ENCODE measurements at places on chromosomes 4 and X.

DNA sequence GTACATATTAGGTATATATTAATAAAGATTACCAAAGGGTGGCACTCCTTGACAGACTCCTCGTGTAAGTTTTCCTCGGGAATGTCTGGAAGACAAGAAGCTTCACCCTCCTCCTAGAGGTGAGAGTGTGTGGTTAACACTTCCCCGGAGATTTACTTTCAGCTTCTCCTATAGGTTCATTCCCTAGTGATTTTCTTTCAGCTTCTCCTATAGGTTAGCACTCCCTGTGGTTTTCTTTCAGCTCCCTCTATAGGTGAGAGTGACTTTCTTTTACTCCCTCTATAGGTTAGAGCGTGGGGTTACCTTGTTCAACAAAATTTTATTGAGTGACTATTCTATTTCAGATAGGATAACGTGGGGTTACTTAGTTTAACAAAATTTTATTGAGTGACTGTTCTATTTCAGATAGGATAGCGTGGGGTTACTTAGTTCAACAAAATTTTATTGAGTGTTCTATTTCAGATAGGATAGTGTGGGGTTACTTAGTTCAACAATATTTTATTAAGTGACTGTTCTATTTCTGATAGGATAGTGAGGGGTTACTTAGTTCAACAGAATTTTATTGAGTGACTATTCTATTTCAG is 106.0 kb upstream of the PLAC1 start:
- H3K36me3 ChIP-seq = peaks cover 3% of the 10 kb centered on the region
- no peak overlapping the region for H3K27ac ChIP-seq
- DNase-seq = peak; percentile 90
- peaks cover 3% of the 10 kb centered on the region for H3K4me1 ChIP-seq
- H3K4me3 ChIP-seq = 0 out of 2 replicates have a peak overlapping the region, but pooled peaks have one; percentile 24
- H3K27me3 ChIP-seq = no peaks in the 10 kb centered on the region

GRCh38 chrX:24264383-24264782 is 49.5 kb downstream of the SUPT20HL2 start:
- no peak overlapping the region for H3K4me3 ChIP-seq
- no peaks in the 10 kb centered on the region for H3K27me3 ChIP-seq
- no peak overlapping the region for H3K27ac ChIP-seq
- peaks cover 20% of the 10 kb centered on the region for H3K4me1 ChIP-seq
- peak; percentile 64 for DNase-seq
- H3K36me3 ChIP-seq = no peaks in the 10 kb centered on the region

DNA sequence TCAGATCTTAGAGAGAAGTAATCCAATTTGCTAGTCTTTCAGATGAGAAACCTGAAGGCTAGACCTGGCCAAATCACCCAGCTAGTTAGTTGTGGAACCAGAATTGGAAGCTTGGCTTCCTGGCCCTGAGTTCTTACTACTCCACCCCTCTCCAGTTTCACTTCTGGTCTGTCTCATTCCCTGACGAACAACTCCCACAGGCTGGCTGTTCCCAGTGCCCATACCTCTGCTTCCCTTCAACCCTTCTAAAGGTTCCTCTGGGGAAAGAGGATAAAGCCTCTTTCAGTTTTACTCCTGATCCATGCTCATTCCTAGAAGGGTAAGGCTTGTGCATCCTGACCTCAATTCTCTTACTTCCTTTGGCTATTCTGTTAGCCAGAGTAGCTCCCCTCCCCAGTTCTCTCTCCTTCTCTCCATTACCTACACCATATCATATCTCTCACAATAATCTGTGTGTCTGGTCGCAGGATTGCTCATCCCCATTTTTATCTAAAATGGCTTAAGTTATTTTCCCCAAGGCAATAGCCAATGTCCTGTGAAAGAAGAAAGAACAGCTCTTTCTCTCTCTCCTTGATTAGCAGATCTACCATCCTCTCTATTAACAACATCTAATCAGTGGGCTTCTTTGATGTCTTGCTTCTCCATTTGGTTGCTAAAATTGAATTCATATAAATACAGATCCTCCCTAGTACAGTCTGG is 155.0 kb upstream of the MAOA start:
- H3K36me3 ChIP-seq = no peaks in the 10 kb centered on the region
- H3K4me3 ChIP-seq = no peak overlapping the region
- peaks cover 5% of the 10 kb centered on the region for H3K27me3 ChIP-seq
- no peak overlapping the region for H3K27ac ChIP-seq
- H3K4me1 ChIP-seq = no peaks in the 10 kb centered on the region
- no peak for DNase-seq

GRCh38 chr4:173696011-173696410 is 166.0 kb upstream of the HAND2 start:
- H3K36me3 ChIP-seq = no peaks in the 10 kb centered on the region
- H3K27ac ChIP-seq = no peak overlapping the region
- no peak for DNase-seq
- H3K4me3 ChIP-seq = no peak overlapping the region
- H3K4me1 ChIP-seq = no peaks in the 10 kb centered on the region
- peaks cover 71% of the 10 kb centered on the region for H3K27me3 ChIP-seq

DNA sequence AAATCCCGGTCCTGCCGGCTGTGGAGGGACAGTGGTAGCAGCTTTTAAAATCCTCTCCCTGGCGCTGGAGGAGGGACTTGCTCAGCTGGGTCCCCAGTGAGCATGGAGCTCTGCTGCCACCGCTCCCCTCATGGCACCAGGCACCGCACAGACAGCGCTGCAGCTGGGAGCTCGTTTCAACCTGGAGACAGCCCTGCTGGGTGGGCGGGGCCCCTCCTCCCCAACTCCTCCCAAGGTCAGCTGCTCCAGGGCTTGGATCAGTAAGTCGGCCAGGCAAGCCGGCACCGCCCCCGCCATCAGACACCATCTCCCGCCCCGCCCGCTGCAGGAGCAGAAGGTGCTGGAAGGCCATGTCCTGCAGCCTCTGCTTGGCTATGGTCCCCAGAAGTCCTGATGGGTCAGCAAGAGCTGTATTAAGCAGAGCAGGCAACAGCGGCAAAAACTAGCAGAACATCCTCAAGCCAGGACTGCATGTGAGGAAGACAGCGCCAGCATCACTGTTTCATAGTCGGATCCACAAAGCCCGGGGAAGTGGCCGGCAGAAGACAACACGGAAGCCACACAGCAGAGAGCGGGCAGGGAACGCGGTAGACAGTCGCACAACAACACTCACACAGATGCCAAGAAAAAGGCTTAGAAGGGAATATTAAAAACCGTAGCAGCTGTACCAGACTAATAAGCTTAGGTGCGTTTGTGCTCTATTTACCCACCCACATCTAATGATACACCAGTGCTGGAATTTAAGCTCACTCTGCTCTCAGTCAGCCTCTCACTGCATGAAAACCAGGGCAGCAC is 16.2 kb downstream of the ZFYVE28 start:
- no peaks in the 10 kb centered on the region for H3K36me3 ChIP-seq
- H3K4me3 ChIP-seq = peak overlapping the region; percentile 63
- H3K4me1 ChIP-seq = peaks cover 9% of the 10 kb centered on the region
- no peaks in the 10 kb centered on the region for H3K27me3 ChIP-seq
- no peak overlapping the region for H3K27ac ChIP-seq

- H3K27me3 ChIP-seq = peaks cover 14% of the 10 kb centered on the region
- H3K36me3 ChIP-seq = no peaks in the 10 kb centered on the region
- no peak overlapping the region for H3K27ac ChIP-seq
- DNase-seq = no peak
- no peaks in the 10 kb centered on the region for H3K4me1 ChIP-seq
- H3K4me3 ChIP-seq = no peak overlapping the region
Observed at GRCh38 chrX:110944311-110944750, 148.7 kb upstream of the CHRDL1 start.

- no peak for DNase-seq
- no peaks in the 10 kb centered on the region for H3K27me3 ChIP-seq
Observed at GRCh38 chrX:83847339-83847738, 13.6 kb upstream of the CYLC1 start.

DNA sequence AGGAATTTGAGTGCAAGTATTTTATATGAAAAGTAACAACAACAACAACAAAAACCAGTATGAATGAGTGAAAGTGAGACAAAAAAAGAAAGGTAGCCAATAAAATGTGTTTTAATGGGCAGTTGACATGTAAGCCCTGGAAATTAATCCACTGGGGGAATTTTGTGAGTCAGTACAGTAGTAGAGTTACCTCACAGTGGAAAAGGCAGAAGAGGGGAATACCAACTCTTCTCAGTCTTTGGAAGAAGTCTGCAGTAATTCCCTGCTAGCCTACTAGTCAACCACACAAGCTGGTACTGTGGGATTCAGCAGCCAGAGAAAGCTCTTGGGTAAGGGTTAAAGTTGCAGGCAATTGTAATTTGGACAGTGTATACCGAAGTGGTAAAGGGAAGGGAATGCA is 76.3 kb upstream of the IL15 start:
- H3K4me3 ChIP-seq = no peak overlapping the region
- peaks cover 13% of the 10 kb centered on the region for H3K4me1 ChIP-seq
- H3K27ac ChIP-seq = no peak overlapping the region

DNA sequence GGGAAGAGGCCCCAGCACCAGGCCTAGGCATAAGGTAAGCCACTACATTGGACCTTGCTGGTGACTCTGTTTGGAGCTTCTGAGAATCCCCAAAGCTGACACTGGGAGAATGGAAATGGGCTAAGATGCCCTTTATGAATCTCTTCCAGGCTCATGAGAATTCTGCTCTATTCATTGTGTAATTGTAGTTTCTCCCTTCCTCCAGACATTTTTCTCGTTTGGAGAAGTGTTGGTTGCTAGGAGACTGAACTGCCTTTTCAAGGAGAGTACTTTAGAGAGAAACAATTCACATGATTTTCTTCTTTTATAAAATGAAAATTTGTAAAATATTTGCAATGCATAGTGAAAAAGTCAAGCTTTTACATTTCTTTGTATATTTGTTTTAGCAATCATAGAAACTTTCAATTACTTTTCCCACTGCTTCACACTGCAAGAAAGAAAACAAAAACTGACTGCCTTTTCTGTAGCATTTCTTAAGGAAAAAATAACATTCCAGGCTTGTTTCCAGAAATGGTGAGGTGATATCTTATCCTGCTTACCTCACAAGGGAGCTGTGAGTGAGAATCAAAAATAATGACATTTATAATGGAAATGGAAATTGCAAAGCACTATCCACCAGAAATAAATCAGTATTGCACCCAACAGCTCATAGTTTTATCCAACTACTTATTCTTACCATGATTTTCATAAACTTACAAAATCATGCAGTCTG is 24.9 kb upstream of the DCHS2 start:
- no peak overlapping the region for H3K4me3 ChIP-seq
- no peak overlapping the region for H3K27ac ChIP-seq
- peaks cover 49% of the 10 kb centered on the region for H3K27me3 ChIP-seq
- no peaks in the 10 kb centered on the region for H3K4me1 ChIP-seq
- no peaks in the 10 kb centered on the region for H3K36me3 ChIP-seq

DNA sequence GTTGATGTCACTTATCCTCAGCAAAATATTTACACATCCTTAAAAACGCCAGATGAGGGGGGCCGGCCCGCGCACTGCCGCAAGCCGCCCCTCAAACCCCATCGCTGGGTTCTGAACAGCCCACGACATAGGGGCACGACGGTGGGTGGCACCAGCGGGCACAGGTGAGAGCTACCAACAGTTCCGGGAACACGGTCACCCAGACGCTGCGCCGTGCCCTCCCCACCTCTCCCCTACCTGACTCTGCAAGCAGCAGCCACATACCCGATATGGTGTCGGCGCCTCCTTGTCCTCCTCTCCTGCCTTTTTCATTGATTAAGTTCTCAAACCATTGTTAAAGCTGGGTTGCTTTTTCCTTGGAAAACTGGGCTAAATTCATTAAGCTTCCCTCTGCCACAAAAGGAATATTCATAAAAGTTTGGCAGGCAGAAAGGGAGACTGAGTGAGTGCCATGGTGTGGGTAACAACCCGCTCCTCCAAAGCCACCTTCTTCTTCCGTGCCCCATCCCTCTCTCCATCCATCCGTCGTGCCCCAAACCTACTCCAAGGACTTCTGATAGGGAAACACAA is 1.4 kb downstream of the RAI2 start:
- DNase-seq = no peak
- peaks cover 27% of the 10 kb centered on the region for H3K27me3 ChIP-seq
- H3K27ac ChIP-seq = no peak overlapping the region
- no peaks in the 10 kb centered on the region for H3K36me3 ChIP-seq

DNA sequence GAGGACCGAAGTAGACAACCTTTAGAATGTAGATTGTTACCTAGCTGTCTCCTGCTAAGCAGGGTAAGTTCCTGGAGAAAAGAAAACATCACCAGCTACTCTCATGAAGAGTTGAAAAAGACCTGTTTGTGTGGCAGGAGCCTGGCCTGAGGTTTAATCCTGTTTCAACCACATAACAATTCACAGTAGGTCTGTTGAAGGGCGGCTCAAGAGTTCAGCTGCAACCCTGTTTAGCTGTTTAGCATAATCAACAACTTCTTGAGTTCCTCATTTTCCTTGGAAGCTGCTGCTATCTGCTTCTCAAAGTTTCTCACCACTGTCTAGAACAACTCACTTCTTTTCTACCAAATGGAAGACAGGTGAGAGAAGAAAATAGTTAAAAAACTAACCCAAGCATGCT is 170.4 kb upstream of the TET2 start:
- H3K4me3 ChIP-seq = no peak overlapping the region
- no peak overlapping the region for H3K27ac ChIP-seq
- H3K4me1 ChIP-seq = peaks cover 11% of the 10 kb centered on the region
- no peak for DNase-seq

DNA sequence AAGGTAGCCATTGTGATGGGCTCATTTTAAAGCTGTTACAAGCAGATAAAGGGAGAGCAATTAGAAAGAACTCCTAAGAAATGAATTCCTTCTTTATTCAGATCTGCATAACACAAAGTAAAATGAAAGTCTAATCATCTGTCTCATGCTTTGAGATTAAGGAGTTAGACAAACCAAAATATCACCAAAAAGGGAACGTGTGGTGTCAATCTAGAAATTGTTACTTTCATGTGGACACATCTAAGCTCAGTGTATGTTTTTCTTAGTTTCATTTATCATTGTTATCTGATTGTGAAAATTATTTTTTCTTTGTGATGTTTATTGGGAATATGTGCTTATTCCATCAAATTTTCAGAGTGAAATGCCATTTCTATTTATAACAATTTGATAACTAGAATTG is 80.3 kb downstream of the BANK1 start:
- DNase-seq = no peak
- H3K27me3 ChIP-seq = no peaks in the 10 kb centered on the region
- no peak overlapping the region for H3K4me3 ChIP-seq
- peaks cover 5% of the 10 kb centered on the region for H3K4me1 ChIP-seq
- no peaks in the 10 kb centered on the region for H3K36me3 ChIP-seq

DNA sequence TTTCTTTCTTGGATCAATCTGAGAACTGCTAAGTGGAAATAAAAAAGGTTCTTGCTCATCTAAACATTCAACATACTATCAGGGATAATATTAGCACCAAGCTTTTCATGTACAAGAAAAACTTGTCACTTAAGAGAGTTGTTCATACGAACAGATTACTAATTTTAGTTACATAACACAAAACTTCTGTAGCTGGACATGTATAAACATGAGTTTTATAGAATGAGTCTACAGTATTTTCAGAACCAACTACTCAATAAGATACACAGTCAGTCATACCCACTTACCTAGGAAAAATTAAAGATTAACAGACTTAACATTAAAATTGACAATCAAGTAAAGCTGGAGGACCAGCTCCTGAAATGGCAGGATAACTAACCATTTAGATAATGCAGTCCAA is 540.1 kb upstream of the FAM241A start:
- H3K27ac ChIP-seq = no peak overlapping the region
- H3K4me3 ChIP-seq = no peak overlapping the region
- no peaks in the 10 kb centered on the region for H3K36me3 ChIP-seq
- DNase-seq = no peak

- peak; percentile 94 for DNase-seq
- no peaks in the 10 kb centered on the region for H3K27me3 ChIP-seq
- H3K4me1 ChIP-seq = peaks cover 25% of the 10 kb centered on the region
- H3K27ac ChIP-seq = 0 out of 2 replicates have a peak overlapping the region, but pooled peaks have one; percentile 19
- H3K36me3 ChIP-seq = no peaks in the 10 kb centered on the region
Observed at GRCh38 chrX:37380924-37381323, 31.8 kb downstream of the PRRG1 start.
